ENCODE measurements at places on chromosomes 7 and 10.

GRCh38 chr7:157734676-157735640 is 398.2 kb downstream of the DNAJB6 start:
- no peak for DNase-seq

GRCh38 chr7:148483515-148484308 is 106.9 kb upstream of the C7orf33 start:
- no peak for DNase-seq

- DNase-seq, result no peak
Measured at GRCh38 chr7:132076301-132077035, 499.8 kb downstream of the PLXNA4 start.

GRCh38 chr7:152136686-152137085 is 111.2 kb downstream of the GALNT11 start:
- no peak for DNase-seq

GRCh38 chr7:55423277-55423711 is 58.2 kb downstream of the LANCL2 start:
- DNase-seq, result no peak

DNA sequence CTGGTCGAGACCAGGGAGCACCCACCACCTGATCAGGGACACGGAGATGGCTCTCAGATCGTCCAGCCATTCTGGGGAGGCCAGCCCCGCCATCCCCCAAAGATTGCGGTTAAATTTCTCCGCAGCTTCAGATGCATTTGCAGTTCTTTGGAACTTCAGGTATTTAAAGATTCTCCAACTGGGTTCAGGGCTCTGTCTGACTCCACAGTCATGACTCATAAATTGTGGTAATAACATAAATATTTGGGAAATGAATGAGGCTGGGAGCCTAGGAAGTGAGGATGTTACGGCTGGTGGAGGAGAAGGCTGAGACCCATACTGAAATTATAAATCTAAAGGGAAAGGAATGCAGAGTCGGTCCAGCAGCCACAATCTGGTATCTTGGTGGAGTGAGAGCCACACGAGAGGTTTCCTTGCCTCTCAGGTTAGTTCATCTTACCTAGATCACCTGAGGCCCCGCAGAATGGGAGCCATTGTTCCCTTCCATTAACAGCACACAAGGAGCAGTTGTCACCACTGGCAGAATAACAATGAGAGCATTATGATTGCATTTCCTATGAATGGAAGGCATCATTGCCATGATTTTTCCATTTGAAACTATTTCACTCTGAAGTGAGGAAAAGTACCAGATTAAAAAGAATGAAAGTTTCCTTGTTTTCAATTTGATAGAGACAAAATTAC is 26.7 kb upstream of the DNAJB6 start:
- no peak for DNase-seq

GRCh38 chr7:130270947-130271800 is 4.5 kb downstream of the CPA2 start:
- DNase-seq, result no peak

DNA sequence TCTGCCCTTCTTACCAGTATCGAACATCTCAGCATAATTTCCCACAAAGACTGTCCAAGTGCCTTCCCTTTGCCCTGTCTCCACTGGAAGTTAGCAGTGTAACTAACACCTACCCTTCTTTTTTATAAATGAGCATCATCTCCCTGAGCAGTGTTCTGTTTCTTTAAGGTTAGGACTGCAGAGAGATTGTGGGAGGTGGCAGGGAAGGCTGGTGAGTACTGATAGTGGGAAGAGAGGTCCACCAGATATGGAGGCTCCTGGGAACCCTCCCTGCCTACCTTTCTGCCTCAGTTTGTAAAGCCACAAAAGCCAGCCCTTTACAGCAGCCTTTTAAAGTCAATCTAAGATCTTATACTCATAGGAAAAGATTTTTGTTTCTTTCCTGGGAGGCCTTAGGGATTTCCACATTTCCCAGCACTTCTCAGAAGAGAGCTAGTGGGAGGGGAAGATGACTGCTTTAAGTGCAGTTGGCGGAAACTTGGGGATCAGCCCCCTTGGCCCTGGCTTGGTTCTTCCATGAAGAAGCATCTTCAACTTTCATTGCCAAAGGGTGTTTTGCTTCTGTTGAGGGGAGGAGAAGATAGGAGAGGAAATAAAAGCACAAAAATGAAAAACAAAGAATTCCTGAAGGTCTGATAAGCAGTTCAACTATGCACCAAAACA is 36.6 kb upstream of the CALD1 start:
- no peak for DNase-seq

- no peak for DNase-seq
Measured at GRCh38 chr10:128628252-128628651, 502.0 kb upstream of the MKI67 start.

GRCh38 chr10:113549856-113550255 is 3.0 kb upstream of the HABP2 start:
- no peak for DNase-seq

GRCh38 chr10:21068026-21068656 is 171.0 kb upstream of the NEBL start:
- DNase-seq, result no peak

- DNase-seq, result no peak
Measured at GRCh38 chr7:148042935-148043631, 547.5 kb upstream of the C7orf33 start.

- DNase-seq, result no peak
Measured at GRCh38 chr10:102242118-102242485, 790 bp upstream of the PITX3 start.

DNA sequence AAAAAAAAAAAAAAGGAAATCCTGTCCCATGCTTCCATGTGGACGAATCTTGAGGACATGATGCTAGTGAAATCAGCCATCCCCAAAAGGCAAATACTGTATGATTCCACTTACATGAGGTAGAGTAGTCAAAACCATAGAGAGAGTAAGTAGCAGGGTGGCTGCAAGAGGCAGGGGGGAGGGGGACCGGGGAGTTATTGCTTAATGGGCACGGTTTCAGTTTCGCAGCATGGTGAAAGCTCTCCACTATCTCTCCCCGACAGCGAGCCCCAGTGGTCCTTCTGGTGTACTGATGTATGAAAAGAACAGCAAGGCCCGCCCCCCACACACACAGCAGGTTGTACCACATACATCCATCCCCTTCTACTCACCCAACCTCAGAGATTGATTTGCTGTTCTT is 32.8 kb downstream of the NOD1 start:
- peak; percentile 81 for DNase-seq

- DNase-seq, result no peak
Measured at GRCh38 chr10:125102246-125102645, 58.1 kb downstream of the CTBP2 start.

- DNase-seq, result peak; percentile 95
Measured at GRCh38 chr7:91880413-91881241, at the start of gene MTERF1. Gene MTERF1 (minus strand): TSS chr7:91880702. CDS start chr7:91880083, 619 bp downstream.

GRCh38 chr10:59880971-59881510 is 25.3 kb downstream of the CCDC6 start:
- peak; percentile 92 for DNase-seq

DNA sequence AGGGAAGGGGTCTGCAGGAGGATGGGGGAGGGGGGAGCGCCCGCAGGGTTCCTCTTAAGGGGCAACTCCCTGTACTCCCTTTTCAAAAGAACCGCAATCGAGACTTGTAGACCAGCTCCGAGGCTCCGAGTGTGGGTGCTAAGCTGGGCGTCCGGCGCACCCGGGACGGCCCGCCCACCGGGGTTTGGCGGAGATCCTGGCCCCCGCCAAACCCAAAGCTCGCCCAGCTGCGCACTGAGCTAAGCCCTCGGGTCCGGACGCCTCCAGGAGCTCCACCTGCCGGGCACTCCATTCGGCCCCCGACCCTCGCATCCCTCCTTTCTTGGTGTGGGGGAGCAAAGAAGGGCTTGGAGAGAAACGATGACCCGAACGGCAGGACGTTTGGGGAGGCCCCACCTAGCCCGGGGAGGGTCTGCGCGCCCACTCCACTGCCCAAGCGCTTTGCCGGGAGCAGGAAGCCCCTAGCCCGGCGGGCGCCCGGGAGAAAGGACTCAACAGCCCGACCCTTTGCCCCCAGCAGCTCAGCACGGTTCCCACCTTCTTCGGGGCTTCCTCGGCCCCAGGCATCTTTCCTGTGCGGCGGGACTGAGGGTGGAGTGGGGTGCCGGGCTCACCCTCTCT is 651 bp downstream of the AFAP1L2 start:
- no peak for DNase-seq

DNA sequence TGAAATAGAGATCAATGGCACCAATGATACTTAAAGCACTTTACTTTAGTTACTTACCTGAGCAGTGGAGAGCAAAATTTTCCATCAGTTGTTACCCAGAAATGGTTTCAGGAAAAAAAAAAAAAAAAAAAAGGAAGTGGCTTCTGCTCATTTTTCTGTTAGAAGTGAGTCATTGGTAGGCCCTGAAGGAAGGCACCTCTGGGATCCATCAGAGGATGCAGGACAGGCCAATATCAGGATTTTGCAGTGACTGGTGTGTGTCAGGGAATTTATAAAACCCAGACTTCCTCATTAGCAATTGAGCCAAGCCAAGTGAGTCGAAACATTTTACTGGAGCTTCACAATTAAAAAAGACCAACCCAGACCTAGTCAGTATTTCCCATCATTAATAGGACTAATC is 2.3 kb upstream of the SMIM30 start:
- no peak for DNase-seq

DNA sequence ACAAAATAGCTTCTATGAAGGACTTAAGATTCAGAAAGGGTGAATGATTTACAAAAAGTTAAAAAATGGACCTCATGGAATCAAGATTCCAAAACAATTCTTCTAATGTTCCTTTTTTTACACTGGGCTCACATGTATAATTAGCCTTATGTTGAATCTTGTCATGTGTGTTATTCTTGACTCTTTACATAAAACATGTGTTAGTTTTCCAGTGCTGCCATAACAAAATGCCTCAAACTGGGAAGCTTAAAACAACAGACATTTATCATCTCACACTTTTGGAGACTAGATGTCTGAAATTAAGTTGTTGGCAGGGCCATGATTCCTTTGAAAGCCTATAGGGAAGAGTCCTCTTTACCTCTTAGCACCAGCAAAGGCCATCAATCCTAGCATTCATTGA is 192.5 kb upstream of the SORCS1 start:
- no peak for DNase-seq

Data from activated CD4-positive, alpha-beta memory T cell treated with anti-CD3 and anti-CD28 coated beads for 36 hours (primary cell).